ENCODE measurements at places on chromosomes 1 and 21.

- H3K27me3 ChIP-seq = no peaks in the 10 kb centered on the region
- H3K27ac ChIP-seq = no peak overlapping the region
These were observed 15.5 kb downstream of the SAMSN1 start for GRCh38 chr21:14530592-14530991.

DNA sequence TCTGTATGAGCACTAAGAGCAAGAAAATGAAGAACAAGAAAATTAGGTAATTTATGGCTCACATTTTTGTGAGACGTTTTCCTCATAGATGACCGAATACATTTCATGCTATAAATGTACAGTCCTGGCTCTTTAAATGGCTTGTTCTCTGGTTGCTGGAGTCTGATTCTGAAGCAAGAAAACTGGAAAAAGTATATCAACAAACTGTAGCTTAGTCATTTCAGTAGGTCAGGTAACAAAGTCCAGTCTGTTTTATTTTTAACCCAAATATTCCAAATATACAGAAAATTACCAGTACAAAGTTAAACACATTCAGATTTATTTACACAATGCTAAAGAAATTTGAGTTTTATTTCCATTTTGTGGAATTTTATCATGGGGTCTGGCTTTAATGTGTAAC is 2.5 kb upstream of the MYBPHL start:
- no peaks in the 10 kb centered on the region for H3K4me1 ChIP-seq
- H3K36me3 ChIP-seq = no peaks in the 10 kb centered on the region
- peaks cover 7% of the 10 kb centered on the region for H3K27me3 ChIP-seq
- H3K27ac ChIP-seq = no peak overlapping the region
- H3K4me3 ChIP-seq = no peak overlapping the region

DNA sequence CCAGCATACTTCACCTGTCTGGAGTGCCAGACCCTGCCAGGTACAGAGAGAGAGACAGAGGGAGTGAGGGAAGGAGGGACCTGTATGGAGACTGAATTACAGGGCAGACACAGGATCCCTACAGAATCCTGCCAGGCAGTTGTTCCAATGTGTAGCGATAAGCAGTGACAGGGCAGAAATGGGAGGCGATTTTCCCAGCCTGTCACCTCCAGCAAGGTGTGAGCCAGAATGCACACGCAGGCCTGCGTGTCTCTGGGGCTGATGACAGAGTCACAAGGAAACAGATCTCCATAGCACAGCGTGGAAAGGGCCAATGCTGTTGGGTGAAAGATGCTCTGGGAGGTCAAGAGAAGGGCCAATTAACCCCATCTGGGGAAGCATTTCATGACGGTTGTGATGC is 111.3 kb downstream of the HIVEP3 start:
- no peaks in the 10 kb centered on the region for H3K27me3 ChIP-seq
- peaks cover 80% of the 10 kb centered on the region for H3K4me1 ChIP-seq
- peak overlapping the region; percentile 74 for H3K4me3 ChIP-seq
- peak overlapping the region; percentile 95 for H3K27ac ChIP-seq
- no peak for DNase-seq
- H3K36me3 ChIP-seq = peaks cover 22% of the 10 kb centered on the region

- no peak for DNase-seq
- H3K27me3 ChIP-seq = no peaks in the 10 kb centered on the region
- H3K27ac ChIP-seq = no peak overlapping the region
- H3K4me3 ChIP-seq = no peak overlapping the region
- peaks cover 47% of the 10 kb centered on the region for H3K4me1 ChIP-seq
These were observed 9.8 kb downstream of the LGR6 start for GRCh38 chr1:202203238-202204039.

DNA sequence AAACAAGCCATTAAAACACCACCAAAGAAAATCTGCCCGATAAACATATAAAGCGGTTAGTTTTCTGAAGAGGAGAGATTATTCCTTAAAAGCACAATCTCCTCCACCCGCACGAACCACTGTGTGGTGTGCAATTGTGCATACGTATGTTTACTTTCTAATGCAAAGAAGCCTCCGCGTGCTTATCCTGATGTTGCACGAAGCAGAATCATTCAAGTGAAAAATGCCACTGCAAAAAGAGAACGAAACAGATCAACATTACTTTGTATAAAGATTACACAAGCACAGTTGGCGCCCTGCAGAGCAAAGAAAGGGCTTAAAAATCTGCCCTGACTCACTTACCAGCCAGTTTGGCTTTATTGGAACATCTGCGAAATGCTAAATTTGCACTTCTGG is 166.8 kb downstream of the ZNF281 start:
- H3K27ac ChIP-seq = no peak overlapping the region
- H3K36me3 ChIP-seq = no peaks in the 10 kb centered on the region
- H3K4me1 ChIP-seq = no peaks in the 10 kb centered on the region
- H3K4me3 ChIP-seq = no peak overlapping the region

GRCh38 chr1:32063261-32063681 is 9.5 kb upstream of the TMEM39B start:
- H3K27ac ChIP-seq = peak overlapping the region; percentile 81
- no peaks in the 10 kb centered on the region for H3K27me3 ChIP-seq
- DNase-seq = no peak
- H3K4me1 ChIP-seq = peaks cover 5% of the 10 kb centered on the region
- no peak overlapping the region for H3K4me3 ChIP-seq

DNA sequence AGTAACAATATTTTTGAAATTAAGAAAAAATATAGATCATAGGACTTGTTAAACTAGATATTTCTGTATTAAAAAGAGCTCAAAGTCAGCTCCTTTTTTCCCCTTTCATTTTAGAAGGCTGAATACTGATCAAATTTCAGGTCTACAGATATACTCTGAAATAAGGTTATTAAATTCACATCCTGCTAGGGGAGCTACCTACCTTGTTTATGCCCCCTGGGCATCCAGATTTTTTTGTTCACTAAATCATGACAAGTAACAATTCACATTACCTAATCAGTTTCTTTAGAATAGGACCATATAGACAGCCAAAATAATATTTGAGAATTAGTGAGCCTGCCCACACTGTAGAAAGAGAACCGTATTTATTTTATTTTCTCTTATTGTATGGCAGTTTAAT is 276.2 kb downstream of the USP25 start:
- no peak overlapping the region for H3K27ac ChIP-seq
- H3K4me1 ChIP-seq = no peaks in the 10 kb centered on the region
- H3K27me3 ChIP-seq = no peaks in the 10 kb centered on the region
- no peaks in the 10 kb centered on the region for H3K36me3 ChIP-seq
- DNase-seq = no peak
- no peak overlapping the region for H3K4me3 ChIP-seq

GRCh38 chr1:117630423-117630998 is 24.7 kb downstream of the TENT5C start:
- H3K4me3 ChIP-seq = no peak overlapping the region
- peaks cover 41% of the 10 kb centered on the region for H3K4me1 ChIP-seq
- H3K36me3 ChIP-seq = peaks cover 55% of the 10 kb centered on the region
- no peak for DNase-seq
- H3K27me3 ChIP-seq = no peaks in the 10 kb centered on the region
